Fibroblast of upper back skin (primary cell): ENCODE measurements at places on chromosomes 11 and 22.
A peak's percentile ranks its signal among the peaks of the same experiment; 100 is the strongest.

- DNase-seq: peak; percentile 24
These were observed 52.4 kb downstream of the CACNA1I start for GRCh38 chr22:39622881-39623367.

DNA sequence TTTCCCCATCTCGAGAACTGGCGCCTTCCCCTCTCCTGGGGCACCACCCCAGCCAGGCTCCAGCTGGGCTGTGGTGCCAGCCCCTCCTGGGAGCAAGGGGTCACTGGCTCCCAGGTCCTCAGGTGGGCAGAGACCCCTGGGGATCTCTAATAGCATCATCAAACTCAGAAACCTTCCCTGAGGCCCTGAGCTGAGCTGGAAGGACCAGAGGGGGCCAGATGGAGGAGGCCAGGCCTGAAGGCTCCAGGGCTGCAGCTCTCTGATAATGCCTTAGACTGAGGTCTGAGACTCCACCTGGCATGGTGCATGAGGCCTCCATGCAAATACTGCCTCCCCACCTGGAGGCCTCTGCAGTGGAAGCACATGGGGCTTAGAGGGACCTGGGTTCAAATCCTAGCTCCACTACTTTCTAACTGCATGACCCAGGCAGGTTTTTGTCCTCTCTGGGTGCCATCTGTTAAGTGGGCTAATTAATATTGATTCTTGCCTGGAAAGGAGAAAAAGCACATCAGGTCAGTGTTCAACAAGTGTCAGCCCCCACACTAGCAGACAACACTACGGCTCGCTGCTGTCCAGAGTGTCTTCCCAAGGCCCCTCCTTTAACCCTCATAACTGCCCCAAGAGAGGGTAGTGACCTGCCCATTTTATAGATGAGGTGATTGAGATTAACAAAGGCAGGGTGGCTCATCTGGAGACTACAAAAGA is 1.5 kb downstream of the MAPK8IP1 start:
- no peak for DNase-seq

- no peak for DNase-seq
These were observed 19.7 kb downstream of the P2RX3 start for GRCh38 chr11:57357856-57358255.

DNA sequence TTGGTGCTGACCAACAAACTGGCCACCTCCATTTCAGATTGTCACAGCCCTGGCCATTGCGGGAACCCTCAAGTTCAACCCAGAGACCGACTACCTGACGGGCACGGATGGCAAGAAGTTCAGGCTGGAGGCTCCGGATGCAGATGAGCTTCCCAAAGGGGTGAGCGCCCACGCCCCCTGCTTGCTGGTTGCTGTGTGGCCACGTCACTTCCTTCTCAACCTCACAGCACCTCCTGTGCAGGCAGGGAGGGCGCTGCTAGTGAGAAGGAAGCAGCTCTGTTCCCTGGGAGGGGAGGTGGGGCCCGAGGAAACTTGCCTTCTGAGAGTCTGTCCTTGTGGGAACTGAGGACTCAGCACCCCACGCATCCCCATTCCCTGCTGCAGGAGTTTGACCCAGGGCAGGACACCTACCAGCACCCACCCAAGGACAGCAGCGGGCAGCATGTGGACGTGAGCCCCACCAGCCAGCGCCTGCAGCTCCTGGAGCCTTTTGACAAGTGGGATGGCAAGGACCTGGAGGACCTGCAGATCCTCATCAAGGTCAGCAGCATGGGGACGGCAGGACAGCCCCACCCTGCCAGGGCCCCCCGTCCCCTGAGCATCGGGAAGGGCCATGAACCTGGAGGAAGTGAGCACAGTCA is 19.3 kb downstream of the POLR3H start:
- DNase-seq: no peak

DNA sequence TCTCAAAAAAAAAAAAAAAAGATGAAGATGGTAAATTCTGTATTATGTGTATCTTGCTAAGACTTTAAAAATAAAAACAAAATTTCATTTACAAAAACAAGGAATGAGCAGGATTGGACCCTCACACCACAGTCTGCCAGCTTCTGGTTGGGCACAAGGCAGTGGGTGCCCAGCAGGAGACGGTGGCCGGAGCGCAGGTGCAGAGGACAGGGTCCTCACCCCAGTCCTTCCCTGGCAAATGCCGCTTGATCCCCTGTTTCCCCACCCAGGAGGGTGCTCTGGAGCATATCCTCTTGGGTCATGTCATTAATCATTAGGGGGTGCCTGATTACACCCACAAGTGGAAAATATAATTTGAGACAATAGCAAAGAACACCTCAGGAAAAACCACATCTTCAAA is 31.2 kb downstream of the SHANK2 start:
- no peak for DNase-seq

- peak; percentile 94 for DNase-seq
These were observed 22.3 kb downstream of the VPS37C start for GRCh38 chr11:61138935-61139334.

GRCh38 chr11:70097783-70098563 is 19.9 kb downstream of the ANO1 start:
- DNase-seq: no peak

DNA sequence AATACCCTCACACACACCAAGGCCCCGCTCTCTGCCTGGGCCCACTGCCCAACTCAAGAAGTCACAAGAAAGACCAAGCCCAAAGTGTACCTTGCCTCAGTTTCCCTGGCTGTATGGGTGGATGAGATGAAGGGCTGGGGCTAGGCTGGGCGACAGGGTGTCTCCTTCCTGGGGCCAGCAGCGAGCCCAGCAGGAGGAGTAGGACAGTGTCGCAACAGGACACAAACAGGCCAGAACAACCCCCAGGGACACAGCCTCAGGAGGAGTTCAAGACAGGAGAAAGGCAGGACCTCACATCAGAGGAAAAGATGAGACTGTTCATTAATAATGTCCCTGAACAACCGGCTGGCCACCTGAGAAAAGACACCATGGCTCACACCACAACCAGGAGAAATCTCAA is 13.3 kb downstream of the CSNK1E start:
- DNase-seq: no peak

DNA sequence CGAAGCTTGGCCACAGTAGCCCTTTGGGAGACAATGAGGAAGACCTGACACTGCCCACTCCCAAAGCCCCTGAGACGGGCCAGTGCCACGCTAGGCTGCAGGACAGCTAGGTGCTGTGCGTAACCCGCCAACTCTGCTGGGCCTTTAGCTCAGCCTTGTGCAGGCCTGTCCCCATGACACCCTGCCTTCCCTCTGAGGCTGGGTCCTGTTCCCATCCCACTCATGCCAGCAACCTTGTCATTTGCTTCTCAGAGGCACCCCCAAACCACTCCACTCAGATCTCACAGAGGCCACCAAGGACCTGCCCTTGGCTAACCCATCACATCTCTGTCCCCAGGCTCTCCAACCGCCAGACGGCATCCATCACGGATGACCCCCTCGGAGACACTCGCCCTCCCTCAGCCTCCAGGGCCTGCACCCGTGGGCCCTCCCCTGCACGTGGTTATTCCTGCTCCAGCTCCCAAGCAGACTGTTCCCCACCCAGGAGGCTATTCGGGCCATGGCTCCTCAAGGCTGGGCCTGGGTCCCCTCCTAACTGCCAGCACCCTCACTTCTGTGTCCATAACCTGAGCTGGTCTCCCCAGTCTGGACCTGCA is 11.1 kb downstream of the CELSR1 start:
- no peak for DNase-seq

DNA sequence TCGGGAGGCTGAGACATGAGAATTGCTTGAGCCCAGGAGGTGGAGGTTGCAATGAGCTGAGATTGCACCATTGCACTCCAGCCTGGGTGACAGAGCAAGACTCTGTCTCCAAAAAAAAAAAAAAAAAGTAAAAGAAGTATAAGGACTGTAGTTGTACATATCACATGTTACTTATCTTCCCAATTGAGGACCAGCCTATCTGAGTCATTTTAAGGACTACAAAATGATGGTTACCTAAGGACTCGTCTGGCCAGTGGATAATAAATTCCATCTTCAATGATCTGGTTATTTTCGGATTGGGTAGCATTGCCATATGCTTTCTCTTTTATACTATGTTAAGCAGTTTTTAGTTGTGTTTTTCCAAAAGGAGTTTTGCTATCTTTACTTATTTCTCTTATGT is 55.3 kb downstream of the PPFIA1 start:
- DNase-seq: no peak

DNA sequence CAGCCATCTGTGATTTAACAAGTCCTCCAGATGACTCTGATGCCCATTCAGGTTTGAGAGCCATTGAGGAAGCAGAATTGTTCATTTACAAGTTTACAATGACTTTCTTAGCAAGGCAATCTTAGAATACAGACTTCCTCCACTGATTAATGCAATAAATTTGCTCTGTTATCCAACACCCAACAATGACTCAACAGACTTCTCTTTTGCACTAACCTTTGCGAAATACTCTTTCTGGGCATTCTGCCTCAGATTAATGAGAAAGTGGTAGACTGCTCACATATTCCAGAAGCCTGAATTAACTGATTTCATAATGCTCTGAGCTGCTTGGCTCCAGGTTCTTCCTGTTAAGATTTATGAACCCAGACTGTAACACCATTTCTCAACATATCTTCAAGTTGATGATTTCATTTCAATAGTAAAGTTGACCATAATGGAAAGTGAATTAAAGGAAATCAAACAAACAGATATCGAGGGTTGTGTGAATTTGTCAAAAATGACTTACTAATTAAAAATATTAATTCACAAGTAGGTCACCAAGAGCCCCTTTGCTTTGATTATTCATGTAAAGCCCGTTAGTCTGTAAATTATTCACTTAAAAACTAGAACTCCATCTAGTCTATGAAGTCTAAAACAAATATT is 70.5 kb upstream of the BLID start:
- DNase-seq: peak; percentile 99
